ENCODE measurements at places on chromosomes 3 and 15.
A peak's percentile ranks its signal among the peaks of the same experiment; 100 is the strongest.

DNA sequence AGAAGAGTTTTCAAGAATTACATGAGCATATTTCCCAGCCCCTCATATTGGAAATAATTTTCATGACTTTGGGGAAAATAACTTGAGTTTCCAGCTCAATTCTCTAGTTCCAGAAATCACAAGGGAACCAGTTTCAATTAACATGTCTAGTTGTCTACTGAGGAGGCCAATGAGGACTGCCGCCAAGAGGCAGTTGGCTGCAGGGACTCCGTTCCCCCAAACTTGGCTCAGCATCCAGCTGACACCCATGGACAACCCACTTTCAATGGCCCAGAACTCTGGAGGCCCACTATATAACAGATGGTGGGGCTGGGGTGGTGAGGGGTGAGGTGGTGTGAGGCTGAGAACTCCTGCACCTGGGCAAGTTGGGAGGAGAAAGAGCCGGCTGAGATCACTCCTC, 86.5 kb upstream of the TNFAIP8L3 start:
- DNase-seq, result no peak

DNA sequence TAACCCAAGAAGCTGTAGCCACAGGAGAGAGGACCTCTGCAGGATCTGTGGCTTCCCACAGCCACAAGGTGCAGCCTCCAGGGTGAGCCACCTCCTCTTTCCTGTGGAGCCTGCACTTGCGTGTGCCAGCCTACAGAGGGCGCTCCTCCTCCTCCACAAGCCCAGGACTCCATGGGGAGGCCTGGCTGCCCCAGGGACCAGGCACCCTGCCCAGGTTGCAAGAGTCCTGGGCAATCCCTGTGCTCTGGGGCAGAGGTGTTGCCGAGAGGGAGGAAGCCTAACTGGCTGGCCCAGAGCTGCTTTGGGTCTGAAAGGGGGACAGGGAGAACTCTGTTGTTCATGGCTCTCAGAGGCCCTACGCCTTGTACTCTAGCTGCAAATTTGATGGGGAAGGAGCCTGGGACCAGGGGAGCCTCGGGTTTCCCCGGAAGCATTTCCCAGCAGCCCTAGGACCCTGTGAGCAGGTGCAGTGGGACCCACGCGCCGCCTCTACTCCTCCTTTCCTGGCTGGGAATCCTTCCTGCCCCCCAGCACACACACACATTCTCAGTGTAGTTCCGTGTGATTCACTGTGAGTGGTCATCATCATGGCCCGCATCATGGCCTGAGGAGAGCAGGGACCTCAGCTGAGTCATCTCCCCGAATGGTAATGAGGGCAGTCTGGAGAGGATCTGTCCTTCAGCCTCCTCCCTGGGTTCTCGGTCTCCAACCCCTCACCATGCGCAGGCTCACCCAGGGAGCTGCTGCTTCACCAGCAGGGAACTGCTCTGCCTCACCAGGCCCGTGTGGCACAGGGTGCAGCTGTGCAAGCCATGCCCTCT, 24.3 kb downstream of the TBC1D21 start:
- DNase-seq, result peak; percentile 69

GRCh38 chr3:189275182-189275581, 103.4 kb downstream of the TPRG1 start:
- DNase-seq, result no peak

DNA sequence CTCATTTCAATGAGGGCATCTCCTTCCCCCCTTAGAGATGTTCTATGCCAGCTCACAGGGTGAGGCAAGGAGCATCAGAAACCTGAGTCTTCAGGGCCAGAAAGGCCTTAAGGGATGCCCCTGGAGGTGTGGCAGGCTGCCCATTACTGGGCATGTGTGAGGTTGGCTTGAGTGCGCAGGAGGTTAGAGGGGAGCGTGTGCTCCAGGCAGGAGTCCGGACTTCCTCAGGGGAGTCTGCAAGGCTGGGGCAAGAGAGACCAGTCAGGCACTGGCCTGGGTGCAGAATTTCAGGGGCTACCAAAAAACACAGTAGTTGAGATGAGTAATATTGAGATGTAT, 1.9 kb downstream of the LOXL1 start:
- no peak for DNase-seq

DNA sequence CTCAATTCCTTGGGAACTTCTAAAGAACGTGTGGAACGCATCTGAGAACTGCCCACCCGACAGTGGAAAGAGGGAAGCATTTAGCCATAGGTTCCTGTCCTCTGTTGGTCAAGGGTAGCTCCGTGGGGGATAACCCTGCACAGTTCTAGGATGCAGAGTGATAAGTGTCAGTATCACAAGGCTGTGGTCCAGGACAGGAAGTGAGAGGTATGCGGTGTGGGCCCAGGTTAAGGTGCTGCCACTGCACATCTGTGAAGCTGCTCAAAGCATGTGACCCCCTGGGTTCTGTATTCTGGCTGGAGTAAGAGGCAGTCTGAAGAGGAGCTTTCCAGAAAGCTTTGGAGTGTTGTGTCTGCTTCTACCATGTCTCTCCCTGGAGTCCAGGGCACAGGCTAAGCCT, 51.7 kb upstream of the HES1 start:
- no peak for DNase-seq

- DNase-seq, result no peak
These were observed 38.2 kb downstream of the MTMR10 start for GRCh38 chr15:30953183-30953582.

- DNase-seq, result no peak
These were observed 64.7 kb downstream of the ITGA11 start for GRCh38 chr15:68367226-68367625.

DNA sequence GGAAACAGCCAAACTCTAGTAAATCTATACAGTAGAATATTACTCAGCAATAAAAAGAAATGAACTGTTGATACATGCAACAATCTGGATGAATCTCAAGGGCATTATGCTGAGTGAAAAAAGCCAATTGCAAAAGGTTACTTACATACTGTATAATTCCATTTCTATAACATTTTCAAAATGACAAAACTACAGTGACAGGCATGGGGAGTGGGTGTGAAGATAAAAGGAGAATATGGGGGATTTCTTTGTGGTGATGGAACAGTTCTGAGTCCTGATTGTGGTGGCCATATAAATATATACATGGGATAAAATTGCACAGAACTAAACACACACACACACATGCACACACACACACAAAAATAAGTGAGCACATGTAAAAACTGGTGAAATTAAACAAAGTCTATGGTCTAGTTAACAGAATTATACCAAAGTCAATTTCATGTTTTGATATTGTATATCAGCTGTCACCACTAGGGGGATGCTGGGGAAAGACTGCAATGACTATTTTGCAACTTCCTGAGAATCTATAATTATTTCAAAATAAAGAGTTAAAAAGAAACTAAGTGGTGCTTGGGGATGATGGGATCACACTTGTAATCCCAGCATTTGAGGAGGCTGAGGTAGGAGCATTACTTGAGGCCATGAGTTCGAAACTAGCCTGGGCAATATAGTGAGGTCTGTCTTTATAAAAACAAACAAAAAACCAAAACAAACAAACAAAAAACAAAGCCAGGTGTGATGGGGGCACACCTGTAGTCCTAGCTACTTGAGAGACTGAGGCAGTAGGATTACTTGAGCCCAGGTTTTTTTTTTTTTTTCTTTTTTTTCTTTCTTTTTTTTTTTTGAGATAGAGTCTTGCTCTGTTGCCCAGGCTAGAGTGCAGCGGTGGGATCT, 66.0 kb downstream of the SPTSSB start:
- peak; percentile 13 for DNase-seq

DNA sequence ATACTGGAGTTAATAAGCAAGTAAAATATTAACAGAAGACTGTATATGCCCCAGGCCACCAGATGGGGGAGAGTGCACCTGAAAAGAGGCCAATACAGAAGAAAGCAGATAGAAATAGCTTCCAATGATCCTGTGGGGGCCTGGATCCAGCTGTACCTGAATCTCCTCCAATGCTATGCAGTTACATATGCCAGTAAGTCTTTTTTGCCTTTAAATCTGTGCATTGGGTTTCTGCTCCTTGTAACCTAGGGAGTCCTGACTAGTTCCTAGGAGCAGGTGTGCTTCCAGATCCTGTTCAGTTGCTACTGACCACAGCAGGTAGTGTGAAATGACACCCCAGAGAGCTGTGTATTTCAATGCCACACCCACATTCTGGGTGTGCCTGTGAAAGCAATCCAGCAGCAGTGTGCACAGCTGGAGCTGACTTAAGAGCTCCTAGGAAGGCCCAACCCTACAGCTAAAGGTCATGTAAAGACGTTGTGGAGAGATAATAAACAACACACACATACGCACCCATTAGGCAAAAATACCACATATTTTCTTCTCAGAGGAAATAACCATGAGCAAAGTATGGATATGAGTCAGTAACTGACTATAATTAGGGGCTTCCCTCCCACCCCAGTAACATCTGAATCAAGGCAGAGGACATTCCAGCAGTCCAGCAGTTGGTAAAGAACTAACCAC, 62.2 kb upstream of the AKAP13 start:
- DNase-seq, result peak; percentile 57
